ENCODE measurements at places on chromosomes 13 and 19.
A peak's percentile ranks its signal among the peaks of the same experiment; 100 is the strongest.

DNA sequence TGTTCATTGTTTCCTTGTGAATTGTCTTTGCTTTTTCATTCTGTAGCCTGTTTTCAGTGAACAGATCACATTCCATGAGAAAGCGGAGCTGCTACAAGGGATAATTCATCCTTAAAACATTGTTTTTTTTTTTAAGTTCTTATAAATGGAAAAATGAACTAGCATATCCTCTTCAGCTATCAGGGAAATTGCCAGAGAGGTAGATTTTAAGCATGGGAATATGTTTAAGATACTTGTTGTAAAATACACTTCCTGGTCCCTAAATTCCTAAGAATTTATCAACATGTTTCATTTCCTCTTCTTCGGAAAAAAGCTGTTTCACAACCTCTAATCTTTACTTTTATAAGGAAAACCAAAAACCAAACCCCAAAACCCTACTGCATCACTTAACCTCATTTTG is 238.0 kb downstream of the POSTN start:
- DNase-seq, result no peak
- H3K36me3 ChIP-seq, result no peaks in the 10 kb centered on the region
- H3K4me3 ChIP-seq, result no peak overlapping the region
- no peak overlapping the region for H3K27ac ChIP-seq
- no peaks in the 10 kb centered on the region for H3K4me1 ChIP-seq

DNA sequence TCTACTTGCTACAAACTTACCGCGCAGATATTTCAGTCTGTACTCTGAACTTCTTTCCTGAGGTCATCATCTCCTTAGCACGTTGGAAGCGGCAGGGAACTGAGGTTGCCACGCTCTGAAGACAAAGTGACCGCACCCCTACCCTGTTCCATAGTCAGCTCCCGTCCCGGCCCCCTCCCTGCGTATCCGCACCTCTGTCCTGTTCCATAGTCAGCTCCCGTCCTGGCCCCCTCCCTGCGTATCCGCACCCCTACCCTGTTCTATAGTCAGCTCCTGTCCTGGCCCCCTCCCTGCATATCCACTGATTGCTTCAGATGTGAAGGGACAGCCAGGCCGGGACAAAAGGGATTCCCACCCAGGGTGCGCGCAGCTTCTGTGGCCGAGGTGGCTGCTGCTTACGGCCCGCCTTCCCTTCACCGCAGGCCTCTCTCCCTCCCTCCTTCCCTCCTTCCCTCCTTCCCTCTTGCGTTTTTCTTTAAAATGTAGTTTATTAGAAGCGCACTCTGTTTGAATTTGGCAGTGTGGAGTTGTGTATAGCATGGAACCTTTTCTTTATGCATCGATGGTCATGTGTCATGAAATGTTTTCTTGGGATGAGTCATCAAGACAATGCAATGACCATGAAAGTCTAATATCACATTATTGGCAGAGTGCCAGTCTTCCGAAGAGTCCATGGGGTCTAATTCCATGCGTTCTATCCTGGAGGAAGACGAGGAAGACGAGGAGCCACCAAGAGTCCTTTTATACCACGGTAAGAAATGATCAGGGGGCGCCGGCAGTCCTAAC is 21.9 kb upstream of the NDUFS7 start:
- H3K4me1 ChIP-seq, result peaks cover 49% of the 10 kb centered on the region
- H3K4me3 ChIP-seq, result peak overlapping the region; percentile 49
- H3K36me3 ChIP-seq, result peaks cover 54% of the 10 kb centered on the region
- H3K27me3 ChIP-seq, result no peaks in the 10 kb centered on the region
- peak overlapping the region; percentile 51 for H3K27ac ChIP-seq

- no peak overlapping the region for H3K27ac ChIP-seq
- no peak overlapping the region for H3K4me3 ChIP-seq
- no peak for DNase-seq
- H3K4me1 ChIP-seq, result no peaks in the 10 kb centered on the region
Measured at GRCh38 chr13:70964124-70964523, 855.9 kb upstream of the KLHL1 start.

DNA sequence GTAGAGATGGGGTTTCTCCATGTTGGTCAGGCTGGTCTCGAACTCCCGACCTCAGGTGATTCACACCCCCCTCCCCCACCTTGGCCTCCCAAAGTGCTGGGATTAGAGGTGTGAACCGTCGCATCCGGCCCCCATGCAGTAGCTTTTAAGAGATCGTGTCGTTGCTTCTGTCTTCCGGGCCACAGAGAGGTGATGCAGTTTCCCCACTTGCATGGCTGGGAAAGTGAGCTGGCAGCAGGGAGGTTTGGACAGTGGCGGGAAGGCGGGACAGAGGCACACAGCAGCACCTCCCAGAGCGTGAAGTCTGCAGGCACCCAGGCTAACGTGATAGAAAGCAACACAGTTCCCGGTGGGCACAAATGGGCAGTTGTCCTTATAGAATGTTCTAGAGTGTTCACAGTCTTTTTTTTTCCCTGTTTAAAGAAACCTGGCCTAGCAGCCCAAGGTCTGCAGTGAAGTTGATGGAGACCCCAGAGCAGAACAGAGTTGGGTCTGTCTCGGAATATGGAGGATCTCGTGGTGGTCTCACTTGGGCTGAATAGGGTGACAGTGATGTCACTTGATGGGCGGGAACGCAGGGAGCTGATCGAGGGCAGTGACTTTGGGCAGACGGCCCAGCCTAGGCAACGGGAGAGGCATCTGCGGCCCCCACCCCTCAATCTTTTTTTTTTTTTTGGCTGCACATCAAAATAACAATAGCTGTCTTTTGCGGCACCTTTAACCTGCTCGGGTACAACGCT is 4.9 kb downstream of the UHRF1 start:
- H3K36me3 ChIP-seq, result peaks cover 29% of the 10 kb centered on the region
- no peak overlapping the region for H3K27ac ChIP-seq
- H3K27me3 ChIP-seq, result no peaks in the 10 kb centered on the region
- H3K4me1 ChIP-seq, result peaks cover 69% of the 10 kb centered on the region

- H3K27ac ChIP-seq, result no peak overlapping the region
- H3K27me3 ChIP-seq, result no peaks in the 10 kb centered on the region
- H3K36me3 ChIP-seq, result no peaks in the 10 kb centered on the region
Measured at GRCh38 chr19:41967054-41967783, 8.1 kb upstream of the RABAC1 start.

- H3K36me3 ChIP-seq, result no peaks in the 10 kb centered on the region
- H3K4me1 ChIP-seq, result no peaks in the 10 kb centered on the region
- peaks cover 5% of the 10 kb centered on the region for H3K27me3 ChIP-seq
Measured at GRCh38 chr13:53254500-53254899, 225.9 kb downstream of the OLFM4 start.

DNA sequence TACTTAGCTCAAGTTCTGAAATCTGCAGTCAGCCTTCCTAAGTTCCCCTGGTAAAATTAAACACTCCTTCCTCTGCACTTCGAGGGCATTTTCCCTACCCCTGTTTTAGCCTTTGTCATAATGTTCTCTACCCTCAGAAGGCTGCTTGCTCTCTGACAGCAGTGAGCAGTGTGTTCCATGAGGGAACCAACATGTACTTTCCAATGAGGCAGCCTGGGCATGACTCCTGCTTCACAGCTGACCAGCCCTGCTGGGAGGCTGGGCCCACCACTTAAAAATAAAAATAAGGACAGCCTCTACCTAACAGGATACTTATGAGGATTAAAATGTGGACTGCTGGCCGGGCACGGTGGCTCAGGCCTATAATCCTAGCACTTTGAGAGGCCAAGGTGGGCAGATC is 26.4 kb downstream of the RUBCNL start:
- peaks cover 52% of the 10 kb centered on the region for H3K36me3 ChIP-seq
- peak overlapping the region; percentile 72 for H3K27ac ChIP-seq
- no peak for DNase-seq
- H3K4me1 ChIP-seq, result peaks cover 18% of the 10 kb centered on the region
- no peaks in the 10 kb centered on the region for H3K27me3 ChIP-seq
- no peak overlapping the region for H3K4me3 ChIP-seq

GRCh38 chr13:51993713-51994112 is 17.5 kb downstream of the ATP7B start:
- DNase-seq, result no peak
- no peaks in the 10 kb centered on the region for H3K36me3 ChIP-seq
- H3K4me3 ChIP-seq, result no peak overlapping the region
- H3K27me3 ChIP-seq, result peaks cover 8% of the 10 kb centered on the region

DNA sequence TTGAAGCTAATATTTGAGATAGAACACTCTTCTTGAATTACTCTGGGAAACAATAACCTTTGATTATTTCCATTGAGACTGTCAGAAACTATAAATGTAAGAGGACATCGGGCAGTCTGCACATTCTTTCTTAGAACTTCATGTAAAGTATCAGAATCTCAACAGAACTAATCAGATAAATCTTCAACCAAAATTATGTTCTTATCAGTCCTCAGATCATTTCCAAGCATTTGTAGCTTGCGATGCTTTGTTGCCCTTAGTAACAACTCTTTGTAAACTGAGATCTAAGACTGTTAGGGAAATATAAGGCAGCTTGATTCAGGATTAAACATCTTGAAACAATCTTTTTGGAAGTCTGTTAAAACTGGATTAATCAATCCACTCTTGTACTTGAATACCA is 70.3 kb downstream of the FNDC3A start:
- no peak overlapping the region for H3K4me3 ChIP-seq
- no peaks in the 10 kb centered on the region for H3K27me3 ChIP-seq
- DNase-seq, result no peak
- H3K4me1 ChIP-seq, result peaks cover 6% of the 10 kb centered on the region

- no peak overlapping the region for H3K27ac ChIP-seq
- peaks cover 3% of the 10 kb centered on the region for H3K36me3 ChIP-seq
- H3K4me1 ChIP-seq, result peaks cover 1% of the 10 kb centered on the region
- no peaks in the 10 kb centered on the region for H3K27me3 ChIP-seq
Measured at GRCh38 chr13:44451126-44451525, 77.5 kb downstream of the SERP2 start.

GRCh38 chr13:99013951-99014350 is 36.1 kb upstream of the DOCK9 start:
- no peaks in the 10 kb centered on the region for H3K36me3 ChIP-seq
- no peaks in the 10 kb centered on the region for H3K27me3 ChIP-seq
- no peak for DNase-seq
- H3K4me3 ChIP-seq, result no peak overlapping the region

DNA sequence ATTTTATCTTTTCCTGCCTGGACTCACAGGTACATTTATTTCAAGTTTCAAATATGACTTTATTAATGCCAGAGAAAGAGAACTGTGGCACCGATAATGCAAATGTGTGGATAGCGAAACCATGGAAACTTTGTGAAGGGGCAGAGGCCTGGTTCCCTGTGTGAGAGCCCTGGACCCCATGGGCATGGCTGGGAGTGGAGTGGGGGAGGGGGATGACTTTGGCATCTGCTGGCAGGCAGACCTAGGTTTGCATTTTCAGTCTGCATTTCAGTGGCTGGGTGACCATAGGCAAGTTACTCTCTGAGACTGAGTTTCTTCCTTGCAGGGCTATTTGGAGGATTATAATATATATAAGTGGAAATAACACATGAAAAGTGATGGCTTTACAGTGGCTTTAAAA is 163.8 kb upstream of the TMTC4 start:
- H3K27ac ChIP-seq, result no peak overlapping the region
- no peak overlapping the region for H3K4me3 ChIP-seq
- peaks cover 4% of the 10 kb centered on the region for H3K27me3 ChIP-seq
- H3K36me3 ChIP-seq, result no peaks in the 10 kb centered on the region

Measured in stimulated activated naive B cell treated with anti-CD40 and anti-IgM and Interleukin-4, amounts not matched to agents 10 μg/mL and 1 μg/mL and 100 μg/mL, for 72 hours (primary cell).